ENCODE measurements at places on chromosomes 13 and 19. TPM values are rescaled to one million over a fixed set of nuclear protein-coding genes. Genes with fewer than 3 reads are reported as not detected.

DNA sequence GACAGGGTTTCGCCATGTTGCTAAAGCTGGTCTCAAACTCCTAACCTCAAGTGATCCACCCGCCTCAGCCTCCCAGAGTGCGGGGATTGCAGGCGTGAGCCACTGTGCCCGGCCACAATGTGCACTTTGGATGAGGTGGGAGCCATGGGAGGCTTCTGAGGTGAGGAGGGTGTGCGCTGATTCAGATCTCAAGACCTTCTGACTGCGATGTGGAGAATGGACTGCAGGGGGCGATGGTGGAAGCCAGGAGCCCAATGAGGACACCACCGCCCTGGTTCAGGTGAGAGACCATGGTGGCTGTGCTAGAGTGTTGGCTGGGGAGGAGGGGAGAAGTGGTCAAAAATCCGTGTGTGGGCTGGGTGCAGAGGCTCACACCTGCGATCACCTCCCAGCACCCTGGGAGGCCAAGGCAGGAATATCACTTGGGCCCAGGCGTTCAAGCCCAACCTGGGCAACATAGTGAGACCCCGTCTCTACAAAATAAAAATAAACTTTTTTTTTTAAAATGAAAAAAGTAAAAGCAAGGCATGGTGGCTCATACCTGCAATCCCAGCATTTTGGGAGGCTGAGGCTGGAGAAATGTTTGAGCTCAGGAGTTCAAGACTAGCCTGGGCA, 5.6 kb downstream of the INAFM1 start:
- no peak for DNase-seq

DNA sequence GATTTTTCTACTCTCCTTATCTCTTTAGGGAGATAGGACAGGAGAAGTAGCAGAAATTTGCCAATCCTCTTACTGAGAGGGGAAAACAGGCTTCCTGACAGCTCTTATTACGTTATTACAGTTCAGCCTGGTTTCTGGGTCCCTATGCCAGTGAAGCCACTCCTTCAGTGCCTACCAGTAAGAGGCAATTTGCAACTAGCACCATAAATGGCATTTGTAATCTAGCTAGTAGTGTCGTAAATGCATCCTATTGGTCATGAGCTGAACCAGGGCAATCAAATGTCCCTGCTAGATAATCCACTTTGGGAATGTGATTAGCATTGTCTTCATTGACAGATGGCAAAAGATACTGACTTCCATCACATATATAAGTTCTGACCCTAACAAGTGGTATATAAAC, 428.8 kb downstream of the DCT start:
- no peak for DNase-seq

GRCh38 chr13:43002021-43002420, 10.0 kb upstream of the EPSTI1 start:
- no peak for DNase-seq

GRCh38 chr19:10751109-10751953, 33.5 kb downstream of the DNM2 start:
- DNase-seq, result no peak

- DNase-seq, result no peak
Measured at GRCh38 chr19:15468675-15469512, 4.5 kb upstream of the RASAL3 start.

DNA sequence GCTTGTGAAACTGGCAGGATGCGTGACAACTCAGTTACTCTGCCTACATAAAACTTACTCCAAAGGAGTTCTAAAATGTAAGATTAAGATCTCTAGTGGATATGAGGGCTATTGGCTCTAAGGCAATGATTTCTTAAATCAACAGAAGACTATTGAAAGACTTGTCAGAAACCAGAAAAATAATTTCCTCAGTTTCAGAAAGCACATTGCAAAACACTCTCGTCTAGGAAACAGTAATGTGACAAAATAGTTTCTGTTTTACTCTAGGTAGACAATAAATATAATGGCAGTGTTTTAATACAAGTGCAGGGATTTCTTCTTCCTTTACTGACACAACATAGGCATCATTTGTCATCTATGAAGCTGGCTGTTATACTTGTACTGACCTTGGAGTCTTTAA, 230.1 kb downstream of the KCTD12 start:
- no peak for DNase-seq

GRCh38 chr13:95207769-95208366, 93.4 kb downstream of the ABCC4 start:
- no peak for DNase-seq

GRCh38 chr13:91228940-91229339, 118.5 kb upstream of the MIR17HG start:
- no peak for DNase-seq

DNA sequence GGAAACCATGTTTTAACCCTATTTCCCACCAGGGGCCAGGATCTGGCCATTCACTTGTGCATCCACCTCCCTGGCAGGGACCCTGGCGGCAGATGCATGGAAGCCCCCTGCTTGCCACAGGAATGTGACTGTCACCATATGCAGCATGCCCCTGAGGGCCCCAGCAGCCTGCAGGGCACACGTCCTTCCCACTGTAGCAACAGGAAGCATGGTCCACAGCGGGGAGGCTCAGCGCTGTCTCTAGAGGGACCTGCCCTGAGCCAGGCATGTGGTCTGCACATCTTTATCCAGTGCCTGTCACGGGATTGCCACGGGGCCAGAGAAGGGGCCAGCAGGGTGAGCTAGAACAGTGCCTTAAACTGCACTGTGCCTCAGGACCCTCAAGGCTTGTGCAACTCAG, 34.9 kb upstream of the MCF2L start:
- DNase-seq, result no peak

- DNase-seq, result peak; percentile 77
Measured at GRCh38 chr19:47697863-47698609, 15.2 kb upstream of the EHD2 start.

The ERICH4 gene
- total RNA-seq, result not detected

The SYCN gene
- not detected for total RNA-seq

The TMEM59L gene
- 34.5 TPM for total RNA-seq

The PGLYRP2 gene
- not detected for total RNA-seq
